Activated CD8-positive, alpha-beta memory T cell treated with anti-CD3 and anti-CD28 coated beads for 24 hours (primary cell): ENCODE measurements at places on chromosomes 16 and 17.

- no peak for DNase-seq
Observed at GRCh38 chr16:74700116-74700437, 585 bp downstream of the MLKL start.

DNA sequence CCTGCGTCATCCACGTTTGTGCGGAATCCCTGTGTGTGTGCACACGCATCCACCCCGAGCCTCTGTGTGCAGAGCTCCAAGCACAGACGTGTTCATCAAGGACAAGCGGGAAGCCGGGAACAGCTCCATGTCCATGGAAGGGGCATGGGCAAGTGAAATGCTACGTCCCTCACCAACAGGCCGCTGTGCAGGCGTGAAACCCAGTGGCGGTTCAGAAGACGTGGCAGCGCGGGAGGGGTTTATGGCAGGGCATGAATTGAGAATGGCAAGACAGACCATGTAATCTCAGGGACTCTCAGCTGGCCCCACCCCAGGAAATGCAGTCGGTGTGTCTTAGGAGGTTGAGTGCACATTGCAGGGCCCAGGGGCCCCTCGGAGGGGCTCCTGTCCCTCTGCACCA lies 52.7 kb downstream of the TBC1D16 start:
- DNase-seq, result no peak

GRCh38 chr17:66647391-66647983 lies 187.4 kb upstream of the CACNG5 start:
- no peak for DNase-seq

DNA sequence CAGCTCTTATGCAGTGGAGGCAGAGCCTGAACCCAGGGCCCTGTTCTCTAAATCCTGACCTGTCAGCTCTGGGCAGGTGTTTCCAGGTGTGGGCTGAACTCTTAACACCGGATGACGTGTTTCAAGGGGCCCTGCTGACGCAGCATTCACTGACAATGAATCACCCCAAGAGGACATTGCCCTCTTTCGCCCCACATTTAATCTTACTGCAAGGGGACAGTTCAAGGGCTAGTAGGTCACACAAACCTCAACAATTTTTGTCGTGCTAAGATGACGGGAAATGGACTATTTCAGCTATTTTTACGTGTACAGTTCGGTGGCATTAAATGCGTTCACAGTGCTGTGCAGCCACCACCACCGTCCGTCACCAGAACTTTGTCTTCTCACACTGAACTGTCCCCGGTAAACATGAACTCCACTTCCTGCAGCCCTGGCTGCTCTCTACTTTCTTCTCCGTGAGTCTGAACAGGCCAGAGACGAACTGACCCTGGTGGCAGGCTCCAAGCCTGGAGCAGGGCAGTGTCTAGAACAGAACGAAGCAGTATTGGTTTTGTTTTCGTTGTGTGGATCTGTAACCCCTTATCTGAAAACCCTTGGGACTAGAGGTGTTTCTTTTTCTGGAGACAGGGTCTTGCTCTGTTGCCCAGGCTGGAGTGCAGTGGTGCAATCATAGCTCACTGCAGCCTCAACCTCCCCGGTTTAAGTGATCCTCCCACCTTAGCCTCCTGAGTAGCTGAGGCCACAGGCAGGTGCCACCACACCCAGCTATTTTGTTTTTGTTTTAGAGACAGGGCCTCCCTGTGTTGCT lies 88.4 kb upstream of the CIBAR2 start:
- no peak for DNase-seq

DNA sequence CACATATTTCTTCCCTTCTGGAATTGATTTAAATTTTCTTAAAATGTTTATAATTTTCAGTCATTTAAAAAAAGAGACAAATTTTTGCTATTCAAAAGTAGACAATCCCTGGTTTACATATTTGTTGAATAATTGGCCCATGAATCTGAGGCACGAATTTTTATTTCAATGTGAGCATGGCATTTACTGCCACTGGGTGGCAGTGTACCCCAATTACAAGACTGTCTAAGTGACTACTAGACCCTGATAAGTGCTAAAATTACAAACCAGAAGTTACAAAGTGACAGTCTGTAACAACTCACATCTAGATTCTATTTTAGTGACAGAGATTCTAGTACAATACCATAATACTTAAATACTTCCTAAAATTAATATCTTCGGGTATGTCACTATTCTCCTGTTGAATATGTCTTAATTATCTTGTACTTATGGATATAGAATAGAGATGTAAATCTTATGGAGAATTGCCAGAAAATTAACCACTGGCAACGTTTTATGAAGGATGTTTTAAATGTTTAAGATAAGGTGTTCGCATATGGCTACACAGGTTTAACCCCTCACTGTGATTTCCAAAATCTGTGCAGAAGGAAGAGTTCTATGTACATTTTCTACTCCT lies 235.8 kb downstream of the MAP2K4 start:
- no peak for DNase-seq

- no peak for DNase-seq
Observed at GRCh38 chr17:1034652-1035210, 37.8 kb downstream of the TIMM22 start.

DNA sequence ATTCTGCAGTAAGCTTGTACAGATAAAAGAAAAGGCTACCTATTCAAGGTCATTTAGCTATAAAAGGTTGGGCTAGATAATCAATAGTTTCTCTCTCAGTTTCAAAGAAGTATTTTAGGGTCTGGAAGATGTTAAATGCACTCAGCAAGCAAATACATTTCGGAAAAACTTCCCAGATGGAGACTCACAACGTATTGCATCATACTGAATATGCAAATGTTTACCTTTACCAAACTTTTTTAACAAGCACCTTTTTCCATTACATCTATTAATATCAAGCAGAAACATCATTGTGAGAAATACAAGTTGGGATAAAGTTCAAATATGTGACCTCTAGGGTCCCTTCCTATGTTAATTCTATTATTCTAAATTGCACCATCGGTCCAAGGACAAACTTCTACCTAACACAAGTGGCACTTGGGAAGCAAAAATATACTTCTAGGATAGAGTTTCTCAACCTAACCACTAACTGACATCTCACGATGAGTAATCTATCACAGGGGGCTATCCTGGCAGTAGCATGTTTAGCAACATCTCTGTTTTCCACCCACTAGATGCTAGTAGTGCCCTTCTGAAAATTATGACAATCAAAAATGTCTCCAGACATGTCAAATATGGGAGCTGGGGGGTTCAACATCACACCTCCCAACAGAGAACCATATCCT lies 14.5 kb downstream of the KANSL1 start:
- DNase-seq, result no peak

DNA sequence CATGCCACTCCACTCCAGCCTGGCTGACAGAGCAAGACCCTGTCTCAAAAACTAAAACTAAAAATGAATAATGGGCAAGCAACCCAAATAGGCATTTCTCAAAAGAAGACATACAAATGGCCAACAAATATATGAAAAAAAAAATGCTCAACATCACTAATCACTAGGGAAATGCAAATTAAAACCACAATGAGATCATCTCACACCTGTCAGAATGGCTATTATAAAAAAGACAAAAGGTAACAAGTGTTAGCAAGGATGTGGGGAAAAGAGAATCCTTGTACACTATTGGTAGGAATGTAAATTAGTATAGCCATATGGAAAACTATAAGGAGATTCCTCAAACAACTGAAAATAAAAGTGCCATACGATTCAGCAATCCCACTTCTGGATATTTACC lies 7.1 kb upstream of the ERCC4 start:
- DNase-seq, result no peak

DNA sequence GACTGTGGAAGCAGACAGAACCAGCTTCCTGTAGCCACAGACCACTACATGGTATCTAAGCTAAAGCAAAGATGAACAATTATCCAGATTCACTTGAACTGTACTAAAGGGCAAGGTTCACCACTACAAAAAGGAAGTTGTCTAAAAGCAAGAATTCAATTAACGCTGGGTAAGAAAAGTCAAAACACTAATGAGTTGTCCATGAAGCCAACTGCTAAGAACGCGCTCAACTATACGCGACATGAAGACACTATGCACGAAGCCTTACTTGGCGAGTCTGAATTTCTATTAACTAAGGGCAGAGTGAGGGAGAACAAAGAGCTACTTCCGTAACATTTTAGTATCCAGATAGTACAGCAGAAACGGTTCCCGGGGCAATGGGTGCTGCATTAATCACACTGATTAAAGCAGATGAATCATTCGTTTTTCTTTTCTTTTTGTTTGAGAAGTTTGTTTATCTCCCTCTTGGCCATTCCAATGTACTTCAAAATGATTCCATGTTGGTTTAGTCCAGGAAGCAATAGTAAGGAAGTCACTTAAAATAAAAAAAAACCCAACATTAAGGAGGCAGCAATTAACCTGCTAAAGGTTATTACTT lies 2.8 kb upstream of the RPS15A start:
- no peak for DNase-seq

DNA sequence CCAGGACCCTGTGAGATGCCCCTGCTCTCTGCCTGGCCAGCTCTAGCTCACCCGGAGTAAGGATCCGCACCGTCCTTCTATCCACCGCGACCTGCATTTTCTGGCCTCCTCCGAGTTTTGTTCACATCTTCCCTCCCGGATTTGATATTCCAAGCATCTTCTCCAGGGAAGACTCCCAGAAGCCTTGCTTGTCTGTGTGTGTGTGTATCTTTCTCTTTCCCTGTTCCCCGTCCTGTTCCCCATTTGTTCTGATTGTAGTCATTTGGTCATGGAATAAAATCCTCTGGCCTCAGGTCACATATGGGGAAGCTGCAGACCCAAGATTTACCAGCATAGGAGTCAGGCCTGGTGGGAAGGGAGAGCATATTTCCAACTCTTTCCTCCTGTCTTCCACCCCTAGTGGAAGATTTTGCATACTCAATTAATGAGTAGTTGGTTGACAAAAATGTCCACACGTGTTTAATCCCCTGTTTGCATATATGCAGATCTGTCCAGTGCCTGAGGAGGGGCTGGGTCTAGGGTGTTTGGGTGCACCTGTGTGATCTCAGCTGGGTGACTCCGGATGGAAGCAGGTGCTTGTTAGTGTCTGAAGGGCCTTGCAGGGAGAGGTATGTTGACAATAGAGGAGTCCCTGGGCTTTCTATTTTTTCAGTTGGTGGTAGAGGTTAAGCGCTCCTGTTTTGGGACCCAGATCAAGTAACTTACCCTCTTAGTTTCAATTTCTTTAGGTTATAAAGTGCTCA lies 1.9 kb downstream of the PRAC1 start:
- DNase-seq, result no peak

DNA sequence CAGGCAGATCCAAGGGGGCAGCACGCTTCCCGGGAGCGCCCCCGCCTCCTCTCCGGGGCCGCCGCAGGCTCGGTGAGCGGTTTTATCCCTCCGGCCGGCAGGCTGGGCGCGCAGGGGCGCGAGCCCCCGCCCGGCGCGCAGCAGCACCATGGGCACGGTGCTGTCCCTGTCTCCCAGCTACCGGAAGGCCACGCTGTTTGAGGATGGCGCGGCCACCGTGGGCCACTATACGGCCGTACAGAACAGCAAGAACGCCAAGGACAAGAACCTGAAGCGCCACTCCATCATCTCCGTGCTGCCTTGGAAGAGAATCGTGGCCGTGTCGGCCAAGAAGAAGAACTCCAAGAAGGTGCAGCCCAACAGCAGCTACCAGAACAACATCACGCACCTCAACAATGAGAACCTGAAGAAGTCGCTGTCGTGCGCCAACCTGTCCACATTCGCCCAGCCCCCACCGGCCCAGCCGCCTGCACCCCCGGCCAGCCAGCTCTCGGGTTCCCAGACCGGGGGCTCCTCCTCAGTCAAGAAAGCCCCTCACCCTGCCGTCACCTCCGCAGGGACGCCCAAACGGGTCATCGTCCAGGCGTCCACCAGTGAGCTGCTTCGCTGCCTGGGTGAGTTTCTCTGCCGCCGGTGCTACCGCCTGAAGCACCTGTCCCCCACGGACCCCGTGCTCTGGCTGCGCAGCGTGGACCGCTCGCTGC lies 832 bp downstream of the CDK5R1 start:
- DNase-seq, result peak; percentile 77

DNA sequence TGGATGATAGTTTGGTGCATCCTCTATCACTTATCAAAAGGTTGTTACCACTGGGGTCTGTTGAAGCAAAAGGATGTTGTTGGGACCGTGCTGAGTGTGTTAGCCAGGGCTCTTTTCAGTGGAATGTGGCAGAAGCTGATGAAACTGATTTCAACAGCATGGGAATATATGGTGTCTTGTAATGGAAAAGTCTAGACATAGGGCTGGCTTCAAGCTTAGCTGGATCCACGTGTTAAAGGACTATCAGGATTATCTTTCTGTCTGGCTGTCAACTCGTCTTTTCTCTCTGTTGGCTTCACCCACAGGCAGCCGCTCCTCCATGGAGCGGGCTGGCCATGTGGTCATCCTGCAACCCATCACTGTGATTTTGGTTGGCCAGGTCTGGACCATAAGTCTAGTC lies 8.7 kb downstream of the SNX29 start:
- no peak for DNase-seq

DNA sequence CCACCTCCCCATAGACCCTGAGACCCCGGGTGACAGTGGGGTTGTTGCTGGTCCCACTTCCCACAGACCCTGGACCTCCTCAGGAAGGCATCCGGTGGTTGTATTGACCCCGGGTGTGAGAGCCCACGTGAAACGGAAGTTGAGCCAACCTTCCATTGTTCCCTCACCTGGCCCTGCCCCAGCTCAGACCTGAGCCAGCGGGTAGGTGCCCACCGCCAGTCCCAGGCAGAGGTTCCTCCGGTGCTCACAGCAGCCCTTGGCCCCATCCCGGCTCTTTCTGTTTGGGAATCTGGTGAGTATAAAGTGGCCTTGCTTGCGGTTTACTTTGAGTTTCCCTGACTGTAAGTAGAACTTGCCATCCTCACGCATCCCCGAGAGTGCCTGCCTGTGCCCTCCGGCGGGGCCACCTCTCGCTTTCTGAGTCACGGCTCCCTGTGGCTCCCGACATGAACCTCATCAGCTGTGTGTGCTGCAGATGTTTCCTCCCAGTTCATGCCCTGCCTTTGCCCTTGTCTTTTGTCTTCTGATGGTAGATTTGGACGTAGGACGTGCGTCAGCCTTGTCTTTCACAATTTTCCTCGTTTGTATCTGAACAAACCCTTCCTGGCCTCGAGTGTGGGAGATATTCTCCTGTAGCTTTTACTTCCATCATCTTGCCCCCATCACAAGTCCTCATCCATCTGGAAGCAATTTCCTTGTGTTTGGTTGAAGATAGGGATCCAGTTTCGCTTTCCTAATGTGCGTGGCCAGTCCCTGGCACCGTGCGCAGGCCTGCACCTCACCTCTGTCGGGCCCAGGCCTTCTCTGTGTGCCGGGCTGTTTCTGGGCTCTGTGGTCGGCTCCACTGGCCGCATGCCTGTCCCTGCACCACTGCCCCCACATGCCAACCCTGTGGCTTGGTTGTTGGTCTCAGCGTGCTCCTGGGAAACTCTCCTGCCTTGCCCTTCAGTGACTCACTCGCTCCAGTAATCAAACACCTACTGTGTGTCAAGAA lies 76.0 kb downstream of the METRNL start:
- DNase-seq, result peak; percentile 54
